ENCODE measurements at places on chromosomes 7 and 10.

DNA sequence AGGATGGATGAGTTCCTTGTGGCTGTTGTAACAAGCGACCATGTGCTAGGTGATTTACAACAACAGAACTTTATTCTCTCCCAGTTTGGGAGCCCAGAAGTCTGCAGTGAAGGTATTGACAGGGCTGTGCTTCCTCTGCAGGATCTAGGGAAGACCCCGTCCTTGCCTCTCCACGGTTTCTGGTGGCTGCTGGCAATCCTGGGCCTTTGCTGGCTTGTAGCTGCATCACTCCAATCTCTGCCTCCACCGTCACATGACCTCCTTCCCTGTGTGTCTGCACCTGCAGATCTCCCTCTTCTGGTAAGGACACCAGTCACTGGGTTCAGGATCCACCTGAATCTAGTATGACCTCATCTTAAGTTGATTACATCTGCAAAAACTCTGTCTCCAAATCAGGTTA lies 115.6 kb downstream of the GLRX3 start:
- no peak for ATAC-seq

- ATAC-seq, result peak; percentile 84
Observed at GRCh38 chr7:21945454-21946221, at the start of gene CDCA7L. TSS of gene CDCA7L (minus strand) at chr7:21945899. CDS start at chr7:21945804, 95 bp downstream.

DNA sequence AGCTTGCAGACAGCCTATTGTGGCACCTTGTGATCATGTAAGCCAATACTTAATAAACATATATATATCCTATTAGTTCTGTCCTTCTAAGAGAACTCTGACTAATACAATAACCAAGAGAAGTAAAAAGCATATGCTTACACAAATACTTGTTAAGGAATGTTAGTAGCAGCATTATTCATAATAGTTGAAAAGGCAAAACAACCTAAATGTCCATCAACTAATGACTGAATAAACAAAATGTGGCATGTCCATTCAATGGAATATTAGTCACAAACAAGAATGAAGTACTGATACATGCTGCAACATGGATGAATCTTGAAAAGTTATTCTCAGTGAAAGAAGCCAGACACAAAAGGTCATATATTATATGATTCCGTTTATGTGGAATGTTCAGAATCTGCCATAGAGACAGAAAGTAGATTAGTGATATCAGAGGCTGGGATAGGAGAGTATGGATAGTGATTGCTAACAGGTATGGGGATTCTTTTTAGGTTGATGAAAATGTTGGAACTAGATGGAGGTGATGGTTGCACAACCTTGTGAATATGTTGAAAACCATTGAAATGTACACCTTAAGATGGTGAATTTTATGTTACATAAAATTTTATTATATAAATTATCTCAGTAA lies 112.5 kb upstream of the UNC5B start:
- no peak for ATAC-seq

DNA sequence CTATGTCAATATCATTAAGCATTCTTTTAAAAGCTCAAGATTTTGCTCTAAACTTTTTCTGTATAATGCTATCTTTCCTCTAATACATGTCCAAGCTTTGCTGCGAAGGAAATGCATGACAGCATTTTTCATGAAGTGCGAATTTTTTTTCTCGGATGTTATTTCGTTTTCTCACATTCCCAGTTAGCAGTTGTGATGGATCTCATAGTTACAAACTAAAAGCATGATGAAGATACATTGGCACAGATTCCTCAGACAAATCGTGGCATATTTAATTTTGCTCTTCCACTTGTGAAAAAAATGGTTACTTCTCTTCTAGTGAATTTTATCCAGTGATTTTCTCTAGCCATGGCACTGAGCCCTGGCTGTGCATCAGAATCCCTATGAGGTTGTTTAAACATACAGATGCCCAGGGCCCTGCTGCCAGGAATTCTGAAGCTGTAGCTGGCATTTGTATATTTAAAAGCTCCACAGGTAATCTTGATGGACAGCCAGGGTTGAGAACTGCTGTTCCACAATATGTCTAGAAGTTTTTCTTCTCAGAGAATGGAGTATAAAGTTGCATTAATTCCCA lies 299.8 kb upstream of the NEBL start:
- no peak for ATAC-seq

DNA sequence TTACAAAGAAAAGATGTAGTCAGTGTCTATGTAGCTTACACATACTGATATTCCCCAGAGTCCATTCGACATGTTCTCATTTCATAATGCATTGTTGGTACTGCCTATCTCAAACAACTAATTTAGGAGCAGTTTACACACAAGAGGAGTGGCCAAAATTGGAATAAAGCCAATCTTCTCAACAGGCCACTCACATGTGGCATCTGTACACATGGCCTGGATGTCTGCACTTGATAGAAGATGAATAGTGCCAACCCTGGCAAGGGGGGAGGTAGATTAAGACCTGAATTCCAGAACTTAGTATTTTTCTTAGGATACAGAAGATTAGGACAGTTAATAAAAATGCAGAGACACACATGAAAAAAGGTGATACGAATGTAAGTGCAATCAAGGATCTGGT lies 125.3 kb upstream of the STARD3NL start:
- no peak for ATAC-seq

DNA sequence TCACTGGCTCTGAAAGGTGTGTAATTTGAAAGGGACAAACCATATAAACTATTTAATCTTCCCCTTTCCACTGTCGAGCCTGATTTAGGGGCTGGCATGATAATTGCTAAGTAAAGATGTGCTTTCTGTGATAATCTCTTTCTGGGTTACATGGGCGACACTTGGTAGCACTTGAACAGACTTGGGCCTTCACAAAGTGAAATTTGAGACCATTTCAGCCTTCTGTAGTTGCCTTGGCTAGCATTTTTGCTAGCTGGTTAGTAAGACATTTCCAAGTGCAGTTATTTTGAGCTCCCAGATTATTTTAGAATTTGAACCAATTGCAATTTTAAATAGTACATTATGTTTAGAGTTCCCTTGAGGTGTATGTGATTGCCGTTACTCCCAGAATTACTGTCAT lies 432.7 kb upstream of the GALNT17 start:
- no peak for ATAC-seq

- no peak for ATAC-seq
Observed at GRCh38 chr7:95062901-95063300, 155.5 kb downstream of the PPP1R9A start.

DNA sequence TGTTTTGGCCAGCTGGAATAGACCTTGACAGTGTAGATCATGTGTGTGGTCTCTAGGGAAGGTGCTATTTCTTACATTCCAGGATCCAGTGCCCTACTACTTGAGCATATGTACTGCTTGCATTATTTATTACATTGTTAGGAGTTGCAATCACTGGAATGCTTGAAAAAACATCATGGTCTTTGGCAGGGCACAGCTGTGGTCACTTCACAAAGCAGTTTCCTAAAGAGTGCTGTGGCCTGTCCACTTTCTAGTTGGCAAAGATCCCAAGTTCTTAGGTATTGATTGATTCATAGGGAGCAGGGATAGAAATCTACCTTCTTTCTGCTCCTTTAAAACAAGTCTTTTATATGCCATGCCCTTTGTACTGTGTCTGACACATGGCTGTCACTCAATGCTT lies 4.6 kb downstream of the C7orf25 start:
- ATAC-seq, result no peak

- no peak for ATAC-seq
Observed at GRCh38 chr7:77565917-77566316, 28.8 kb downstream of the PTPN12 start.

DNA sequence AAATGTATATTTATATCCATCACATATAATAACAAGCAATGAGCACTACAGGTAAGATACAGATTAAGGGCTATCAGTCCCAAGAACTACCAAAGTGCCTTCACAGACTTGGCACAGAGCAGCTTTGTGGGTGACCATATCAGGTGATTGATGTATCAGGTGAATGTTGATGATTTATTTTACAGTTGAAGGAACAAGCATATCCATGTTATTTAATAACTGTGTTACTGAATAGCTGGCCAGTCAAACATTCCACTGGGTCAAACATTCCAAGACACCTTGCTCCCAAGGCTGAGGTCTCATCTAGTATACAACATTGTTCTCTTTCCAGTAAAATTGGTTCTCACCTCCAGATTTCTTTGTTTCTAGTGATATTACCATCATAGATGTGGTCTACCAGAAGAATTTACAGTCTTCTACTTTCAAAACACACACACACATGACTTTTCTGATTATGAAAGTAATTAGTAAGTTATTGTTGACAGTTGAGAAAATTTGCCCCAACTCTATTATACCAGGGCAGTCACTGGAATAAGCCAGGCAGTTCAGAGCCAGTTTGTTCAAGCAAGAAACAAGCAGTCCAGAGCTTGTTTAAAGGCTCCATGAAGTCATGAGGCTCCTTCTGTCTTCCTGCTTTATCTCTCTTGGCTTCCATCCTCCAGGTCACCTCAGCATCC lies 68.2 kb downstream of the ELAPOR2 start:
- no peak for ATAC-seq

DNA sequence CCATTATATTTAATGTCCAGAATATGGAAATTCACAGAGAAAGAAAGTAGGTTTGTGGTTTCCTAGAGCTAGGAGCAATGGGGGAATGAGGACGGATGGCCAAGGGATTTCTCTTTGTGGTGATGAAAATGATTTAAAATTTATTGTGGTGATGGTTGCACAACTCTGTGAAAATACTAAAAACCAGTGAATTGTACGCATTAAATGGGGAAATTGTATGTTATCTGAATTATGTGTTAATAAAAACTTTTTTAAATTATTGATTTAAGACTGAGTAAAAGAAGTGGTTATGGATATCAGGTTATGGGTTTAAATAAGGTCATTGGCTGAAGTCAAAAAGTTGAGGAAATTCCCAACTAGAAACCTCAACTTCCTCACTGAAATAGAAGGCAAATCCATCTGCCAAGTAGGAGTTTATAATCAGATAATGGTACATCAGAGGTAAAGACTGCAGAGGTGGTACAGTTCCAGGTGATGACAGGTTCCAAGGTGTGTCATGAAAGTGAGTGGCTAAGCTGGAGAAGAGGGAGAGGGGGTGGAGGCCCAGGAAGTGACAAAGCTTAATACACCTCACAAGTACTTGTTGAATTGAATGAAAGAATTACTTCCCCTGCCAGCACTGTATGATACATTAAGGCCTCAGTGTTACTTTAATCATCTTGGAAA lies 68.9 kb upstream of the CCDC71L start:
- ATAC-seq, result peak; percentile 69

DNA sequence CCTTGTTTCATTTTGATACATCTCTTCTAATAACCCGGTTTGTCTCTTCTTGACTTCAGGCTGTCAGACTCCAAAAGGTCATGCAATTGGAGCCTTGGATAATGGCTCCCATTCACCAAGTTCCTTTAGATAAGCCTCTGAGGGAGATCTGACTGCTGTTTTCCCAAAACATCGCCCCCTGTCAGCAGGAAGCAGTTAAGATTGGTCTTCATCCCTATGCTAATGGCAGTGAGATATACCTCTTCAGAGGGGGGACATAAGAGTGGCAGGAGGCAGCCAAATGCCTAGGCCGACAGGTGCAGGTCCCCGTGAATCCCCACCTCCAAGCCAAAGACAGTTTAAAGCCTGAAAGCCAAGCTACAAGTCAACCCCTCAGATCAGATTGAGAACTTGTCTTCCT lies 144.6 kb downstream of the WDR11 start:
- no peak for ATAC-seq

DNA sequence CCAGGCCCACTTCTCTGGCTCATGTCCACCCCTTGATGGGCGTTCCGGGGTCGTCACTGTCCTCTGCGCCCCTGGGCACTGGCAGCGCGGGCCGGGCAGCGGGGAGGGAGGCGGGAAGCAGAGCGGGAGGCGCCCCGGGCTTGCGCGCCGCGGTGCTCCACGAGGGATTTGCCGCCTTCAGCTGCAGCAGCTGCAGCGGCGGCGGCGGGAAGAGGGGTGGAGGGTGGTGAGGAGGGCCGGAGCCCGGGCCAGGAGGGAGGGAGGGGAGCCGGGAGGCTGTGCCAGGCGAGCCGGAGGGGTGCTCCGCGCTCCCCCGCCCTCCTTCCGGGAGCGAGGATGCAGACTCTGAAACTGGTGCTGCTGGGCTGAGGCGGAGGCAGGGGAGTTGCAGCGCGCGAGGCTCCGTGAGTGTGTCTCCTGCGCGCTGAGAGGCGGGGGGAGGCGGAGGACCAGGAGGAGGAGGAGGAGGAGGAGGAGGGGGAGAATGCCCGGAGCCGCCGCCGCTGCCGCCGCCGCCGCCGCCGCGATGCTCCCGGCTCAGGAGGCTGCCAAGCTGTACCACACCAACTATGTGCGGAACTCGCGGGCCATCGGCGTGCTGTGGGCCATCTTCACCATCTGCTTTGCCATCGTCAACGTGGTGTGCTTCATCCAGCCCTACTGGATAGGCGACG lies at the start of gene LHFPL3:
TSS of gene LHFPL3 (plus strand) at position 308 of the 674 bp plus-strand sequence.
- no peak for ATAC-seq

- ATAC-seq, result no peak
Observed at GRCh38 chr10:117734731-117735405, 192.3 kb downstream of the EMX2 start.

DNA sequence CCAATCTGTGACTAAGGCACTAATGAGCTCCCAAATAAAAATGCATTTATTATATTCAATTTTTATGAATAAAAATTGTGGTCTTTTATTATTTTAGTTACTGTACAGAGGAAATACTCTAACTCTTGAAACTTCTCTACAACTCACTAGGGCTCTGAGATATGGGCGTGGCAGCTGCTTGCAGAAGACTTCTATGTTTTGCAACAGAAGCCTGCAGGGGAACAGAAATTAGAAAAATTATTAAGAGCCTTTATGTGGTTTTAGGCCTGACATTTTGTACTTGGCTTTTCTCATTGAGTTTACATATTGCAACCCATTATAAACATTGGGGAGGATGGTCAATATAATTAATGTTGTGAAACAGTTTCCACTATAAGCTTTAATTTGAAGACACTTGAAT lies 581.4 kb downstream of the TNS3 start:
- ATAC-seq, result no peak

GRCh38 chr7:67625257-67625737 lies 628.7 kb downstream of the TYW1 start:
- ATAC-seq, result no peak

DNA sequence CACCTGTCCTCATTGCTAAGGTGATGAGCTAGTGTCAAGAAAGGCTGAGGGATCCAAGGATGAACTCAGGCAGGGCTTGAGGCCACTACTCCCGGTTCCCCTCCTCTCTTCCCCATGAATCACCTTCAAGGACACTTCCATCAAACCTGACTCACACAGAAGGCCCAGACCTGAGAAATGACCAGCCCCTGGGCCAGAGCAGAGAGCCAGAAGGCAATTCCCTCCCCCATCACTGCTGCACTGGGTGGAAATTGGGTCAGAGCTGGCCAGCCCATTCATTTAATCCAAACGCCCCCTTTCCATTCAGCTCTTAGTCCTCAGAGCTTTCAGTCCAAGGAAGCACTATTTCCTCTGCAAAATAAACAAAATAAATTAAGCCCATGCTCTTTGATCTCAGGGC lies 182.0 kb downstream of the KCNMA1 start:
- no peak for ATAC-seq

DNA sequence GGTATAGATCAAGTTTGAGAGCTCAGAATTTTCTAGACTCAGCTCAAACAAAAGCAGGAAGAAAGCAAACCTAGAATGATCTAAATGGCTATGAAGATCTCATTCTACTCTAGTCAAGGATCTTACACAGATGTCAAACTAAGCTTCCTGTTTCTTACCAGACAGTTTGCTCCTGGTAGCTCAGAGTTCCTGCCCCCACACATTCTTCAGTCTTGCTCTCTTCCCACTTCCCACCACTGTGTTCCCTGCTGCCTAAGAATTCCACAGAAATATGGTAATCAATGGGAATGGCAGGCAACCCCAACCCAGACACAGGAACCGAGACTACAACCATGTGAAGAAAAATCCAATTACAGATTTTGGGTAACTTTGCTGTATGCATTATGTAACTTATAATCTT lies 133.4 kb upstream of the PTN start:
- ATAC-seq, result no peak
